ENCODE measurements at places on chromosomes 1 and 21.

DNA sequence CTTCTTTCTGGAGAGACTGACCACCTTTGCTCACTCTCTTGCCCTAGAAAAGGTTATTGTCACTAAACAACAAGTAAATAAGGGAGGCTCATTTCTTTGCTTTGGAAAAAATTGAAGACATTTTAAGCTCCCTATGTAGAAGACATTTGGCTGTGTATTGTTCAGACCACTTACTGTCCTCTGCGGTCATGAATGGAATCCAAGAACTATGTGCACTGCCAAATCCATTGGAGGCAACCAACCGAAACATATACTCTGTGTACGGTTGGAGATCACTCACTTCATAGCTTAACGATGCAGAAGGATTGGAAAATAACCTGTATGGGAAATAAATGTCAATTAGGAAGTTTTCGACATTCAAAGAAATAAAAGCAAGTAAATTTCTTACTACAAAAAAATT lies 332.8 kb downstream of the KCTD3 start:
- no peak for DNase-seq

DNA sequence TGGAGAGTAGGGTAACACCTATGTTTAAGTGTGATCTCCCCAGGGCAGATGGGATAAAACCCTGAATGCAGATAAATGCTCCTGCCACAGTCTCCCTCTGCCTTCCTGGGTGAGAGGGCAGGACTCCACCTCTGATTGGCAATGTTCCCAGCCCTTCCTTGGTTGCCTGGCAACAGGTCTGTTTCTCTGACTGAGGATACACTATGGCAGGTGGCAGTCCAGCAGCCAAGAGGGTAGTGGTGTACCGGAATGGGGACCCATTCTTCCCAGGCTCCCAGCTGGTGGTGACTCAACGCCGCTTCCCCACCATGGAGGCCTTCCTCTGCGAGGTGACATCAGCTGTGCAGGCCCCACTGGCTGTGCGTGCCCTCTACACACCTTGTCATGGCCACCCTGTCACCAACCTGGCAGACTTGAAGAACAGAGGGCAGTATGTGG lies at the start of gene DCDC2B:
Gene DCDC2B (plus strand): TSS at position 199 of the 438 bp plus-strand sequence. CDS start 5 bp downstream, at position 204.
- no peak for DNase-seq

GRCh38 chr1:52141513-52142219 lies at the start of gene ZFYVE9:
TSS of gene ZFYVE9 (plus strand) at chr1:52142089. CDS start at chr1:52233207, 91,118 bp downstream.
- DNase-seq: peak; percentile 62

DNA sequence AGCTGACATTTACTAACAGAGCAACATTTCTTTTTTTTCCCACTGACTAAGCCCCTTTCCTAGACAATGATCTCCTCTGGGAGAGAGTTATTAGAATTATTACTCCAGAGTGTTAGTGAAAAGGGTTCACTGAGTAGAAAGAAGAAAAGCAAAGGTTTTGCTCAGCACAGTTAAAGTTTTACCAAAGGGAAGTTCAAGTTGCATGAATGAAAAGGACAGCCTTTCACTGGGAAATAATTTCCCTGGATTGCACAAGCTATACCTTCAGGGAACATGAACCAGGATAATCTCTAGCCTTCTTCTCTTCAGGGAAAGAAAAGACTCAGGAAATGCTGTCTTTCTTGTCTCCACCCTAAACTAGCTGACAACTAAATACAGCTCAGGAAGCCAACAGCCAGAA lies 71.4 kb upstream of the ESRRG start:
- no peak for DNase-seq

- no peak for DNase-seq
Measured at GRCh38 chr1:162626094-162626493, 6.2 kb upstream of the DDR2 start.

DNA sequence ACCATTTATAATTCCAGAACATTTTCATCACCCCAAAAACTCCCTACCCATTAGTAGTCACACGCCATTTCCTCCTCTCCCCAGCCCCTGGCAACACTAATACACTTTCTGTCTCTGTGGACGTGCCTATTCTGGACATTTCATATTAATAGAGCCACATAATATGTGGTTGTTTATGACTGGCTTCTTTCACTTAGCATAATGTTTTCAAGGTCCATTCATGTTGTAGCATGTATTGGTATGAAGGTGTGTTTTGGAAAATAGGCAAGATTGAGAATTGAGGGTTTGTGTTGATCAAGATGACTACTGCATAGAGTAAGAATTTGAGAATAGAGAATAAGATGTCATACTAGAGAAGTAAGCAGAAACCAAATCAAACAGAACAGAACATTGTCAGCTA lies 67.5 kb downstream of the ZFYVE9 start:
- DNase-seq: no peak

All from amygdala (tissue), 56 donors.